Central memory CD4-positive, alpha-beta T cell (primary cell): ENCODE measurements at places on chromosomes 1 and 21.

DNA sequence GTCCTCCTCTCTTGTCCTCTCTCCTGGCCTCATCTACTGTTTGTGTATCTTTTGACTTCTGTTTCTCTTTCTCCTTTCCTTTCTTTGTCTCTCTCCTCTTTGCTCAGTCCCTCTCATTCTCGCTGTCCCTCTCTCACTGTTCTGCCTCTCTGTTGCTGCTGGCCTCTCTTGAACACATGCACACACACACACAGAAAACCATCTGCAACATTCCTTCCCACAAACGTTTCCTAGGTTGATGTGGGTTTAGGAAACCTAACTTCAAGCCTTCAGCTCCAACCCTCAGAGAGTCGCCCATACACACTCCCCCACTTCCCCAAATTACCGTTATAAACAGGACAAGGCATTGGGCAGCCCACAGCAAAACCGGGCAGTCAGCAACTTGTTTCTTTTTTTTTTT is 10.9 kb upstream of the SSBP3 start:
- DNase-seq: no peak

DNA sequence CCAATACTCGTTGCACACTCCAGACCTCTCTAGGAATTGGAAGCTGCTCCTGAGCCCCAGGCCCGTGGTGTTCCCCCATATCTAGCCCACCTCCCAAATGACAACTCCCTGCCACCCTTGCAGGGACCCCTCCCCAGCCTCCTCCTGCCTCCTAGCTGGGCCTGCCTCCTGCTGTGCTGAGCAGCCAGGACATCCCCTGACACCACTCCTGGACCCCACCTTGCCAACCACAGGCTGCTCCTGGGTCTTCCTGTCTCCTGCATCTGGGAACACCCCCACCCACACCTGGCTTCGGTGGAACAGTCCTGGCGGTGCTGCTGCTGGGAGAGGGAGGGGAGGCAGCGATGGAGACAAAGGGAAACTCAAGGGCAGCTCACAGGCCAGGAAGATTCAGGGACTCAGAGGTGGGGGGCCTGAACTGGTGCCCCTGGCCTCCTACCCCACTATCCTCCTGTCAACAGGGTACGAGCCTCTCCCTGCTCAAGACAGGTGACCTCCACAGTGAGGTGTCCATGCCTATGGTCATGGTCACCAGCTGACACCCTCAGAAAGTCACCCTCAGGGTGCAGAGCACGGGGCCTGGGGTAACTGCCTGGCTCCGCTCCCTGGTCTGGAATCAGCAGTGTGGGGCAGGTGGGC is 81.2 kb downstream of the RIPK4 start:
- DNase-seq: no peak

- DNase-seq: no peak
Observed at GRCh38 chr1:20211511-20211931, 25.2 kb upstream of the PLA2G2C start.

- DNase-seq: no peak
Observed at GRCh38 chr1:203097001-203097400, 11.2 kb upstream of the MYOG start.

GRCh38 chr1:188794969-188795368 is 1682.7 kb downstream of the BRINP3 start:
- no peak for DNase-seq

DNA sequence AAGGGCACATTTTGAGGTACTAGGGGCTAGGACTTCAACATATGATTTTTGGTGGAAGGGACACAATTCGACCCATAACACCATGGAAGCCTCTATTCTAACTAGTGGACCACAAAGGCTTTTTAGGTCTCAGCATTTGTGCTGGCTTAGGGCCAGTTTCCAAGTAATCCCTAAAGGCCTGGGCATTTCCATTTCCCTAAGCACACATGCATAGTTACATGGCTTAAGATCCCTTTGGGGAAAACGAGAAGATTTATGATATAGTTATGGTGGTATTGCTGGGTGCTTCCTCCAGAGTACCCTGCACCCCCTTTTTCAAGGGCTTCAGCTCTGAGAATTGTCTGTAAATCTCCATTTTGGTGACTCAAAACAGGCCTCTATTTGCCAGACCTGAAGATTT is 28.2 kb upstream of the TMEM54 start:
- DNase-seq: no peak

DNA sequence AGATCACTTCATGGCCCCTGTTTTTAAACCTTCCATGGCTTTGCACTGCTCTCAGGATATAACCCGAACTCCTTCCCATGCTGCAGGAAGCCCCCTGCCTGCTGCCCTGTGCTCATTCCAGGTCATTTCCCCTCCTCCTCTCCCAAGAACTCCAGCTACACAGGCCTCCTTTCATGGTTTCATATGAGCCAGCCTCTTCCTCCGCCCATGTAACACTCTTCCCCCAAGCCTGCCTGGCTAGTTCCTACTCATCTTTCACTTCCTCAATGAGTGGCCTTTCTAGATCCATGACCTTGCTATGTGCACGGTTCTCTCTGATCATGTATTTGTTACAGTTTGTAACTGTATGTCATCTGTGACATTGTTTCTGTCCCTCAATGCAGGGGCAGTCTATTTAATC is 3.1 kb upstream of the NCF2 start:
- DNase-seq: no peak

DNA sequence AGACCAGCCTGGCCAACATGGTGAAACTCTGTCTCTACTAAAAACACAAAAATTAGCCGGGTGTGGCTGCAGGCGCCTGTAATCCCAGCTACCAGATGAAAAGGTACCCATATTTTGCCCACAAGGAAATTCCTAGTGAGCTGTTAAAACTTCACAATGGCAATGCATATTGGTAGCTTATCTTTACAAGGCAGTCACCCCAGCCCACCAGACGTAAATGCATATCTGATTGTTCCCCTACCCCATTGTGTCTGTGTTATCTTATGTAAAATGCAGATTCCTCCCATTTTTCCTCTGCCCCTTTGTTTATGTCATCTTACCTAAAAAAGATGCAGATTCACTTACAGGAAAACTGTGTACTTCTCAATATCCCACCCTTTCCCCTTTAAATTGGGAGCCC is 103.1 kb upstream of the SLC2A1 start:
- DNase-seq: no peak

- DNase-seq: no peak
Observed at GRCh38 chr1:37752583-37753471, 12.1 kb downstream of the EPHA10 start.

- no peak for DNase-seq
Observed at GRCh38 chr1:50430010-50430405, 6.8 kb upstream of the DMRTA2 start.

DNA sequence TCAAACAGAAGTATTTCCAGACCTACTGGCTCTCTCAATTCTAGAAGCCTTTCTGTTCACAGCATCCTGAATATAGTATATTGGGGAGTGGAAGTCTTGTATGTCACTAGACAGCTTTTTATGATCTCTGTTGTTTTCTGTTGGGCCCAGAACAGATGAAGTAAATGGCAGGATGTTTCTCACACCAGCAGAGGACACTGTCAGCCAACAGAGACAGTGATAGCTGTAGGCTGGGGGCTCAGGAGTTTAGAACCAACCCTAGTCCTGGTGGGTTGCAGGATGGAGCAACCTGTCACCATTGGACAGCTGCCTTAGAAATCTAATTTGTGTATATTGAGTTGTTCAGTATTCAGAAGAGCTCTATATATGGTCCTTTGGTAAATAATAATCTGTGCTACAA is 16.9 kb downstream of the AGO1 start:
- no peak for DNase-seq

DNA sequence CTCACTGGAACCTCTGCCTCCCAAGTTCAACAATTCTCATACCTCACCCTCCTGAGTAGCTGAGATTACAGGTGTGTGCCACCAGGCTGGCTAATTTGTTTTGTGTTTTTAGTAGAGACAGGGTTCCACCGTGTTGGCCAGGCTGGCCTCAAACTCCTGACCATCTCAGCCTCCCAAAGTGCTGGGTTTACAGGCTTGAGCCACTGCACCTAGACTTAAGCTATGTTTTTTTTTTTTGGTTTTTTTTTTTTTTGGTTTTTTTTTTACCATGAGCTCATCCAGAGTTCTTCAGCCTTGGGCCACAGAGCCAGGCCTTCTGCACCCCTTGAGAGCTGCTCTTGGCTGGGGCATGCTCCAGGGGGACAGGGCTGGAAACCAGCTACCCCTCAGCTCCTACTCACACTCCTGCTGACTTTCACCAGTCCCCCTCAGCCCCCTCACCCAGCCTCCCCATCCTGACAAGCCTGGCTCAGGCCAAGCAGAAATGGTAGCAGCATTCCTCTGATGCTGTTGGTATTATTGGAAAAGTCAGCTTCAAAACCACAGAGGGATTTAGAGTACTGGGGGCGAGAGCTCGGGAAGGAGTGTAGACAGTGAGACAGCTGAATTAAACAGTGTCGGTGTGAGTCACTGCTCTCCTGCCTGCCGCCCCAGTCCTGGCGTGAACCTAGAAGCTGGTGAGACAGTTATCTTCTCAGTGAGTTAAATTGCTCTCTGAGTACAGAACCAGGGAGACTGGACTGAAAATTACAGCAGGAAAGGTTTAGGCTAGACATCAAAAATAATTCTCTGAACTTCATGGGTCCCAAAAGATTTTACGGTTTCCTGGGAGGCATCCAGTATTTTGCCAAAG is 63.7 kb downstream of the NAV1 start:
- DNase-seq: no peak

DNA sequence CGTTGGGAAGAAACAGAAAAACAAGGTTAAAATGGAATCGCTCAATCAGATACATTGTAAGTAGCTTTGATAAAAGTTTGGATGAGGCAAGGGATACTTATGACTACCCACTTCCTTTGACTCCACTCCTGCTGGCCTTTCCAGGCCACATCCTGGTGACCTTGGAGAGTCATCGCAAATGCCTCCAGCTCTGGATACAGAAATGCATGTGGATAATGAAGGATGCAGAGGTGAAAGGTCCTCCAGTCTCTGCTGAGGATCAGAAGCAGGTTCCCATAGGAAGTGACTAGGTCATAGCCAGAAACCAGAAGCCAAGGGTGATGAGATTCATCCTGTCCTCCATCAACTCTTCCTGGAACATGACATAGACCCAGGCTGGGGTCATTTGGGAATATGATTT is 6.2 kb upstream of the CAMK1G start:
- no peak for DNase-seq
